NCI-H1092 (cell line): ENCODE measurements at places on chromosomes 3 and 15.
A peak's percentile ranks its signal among the peaks of the same experiment; 100 is the strongest.

GRCh38 chr15:58269455-58270414, 131.6 kb downstream of the AQP9 start:
- peak; percentile 21 for DNase-seq

- DNase-seq, result peak; percentile 96
These were observed at the start of the genes LNP1 and TOMM70 for GRCh38 chr3:100400780-100401673. LNP1 (plus strand) TSS chr3:100401539; CDS start chr3:100429730, 28,191 bp downstream. TOMM70 (minus strand) TSS chr3:100401089; CDS start chr3:100400949, 140 bp downstream.

DNA sequence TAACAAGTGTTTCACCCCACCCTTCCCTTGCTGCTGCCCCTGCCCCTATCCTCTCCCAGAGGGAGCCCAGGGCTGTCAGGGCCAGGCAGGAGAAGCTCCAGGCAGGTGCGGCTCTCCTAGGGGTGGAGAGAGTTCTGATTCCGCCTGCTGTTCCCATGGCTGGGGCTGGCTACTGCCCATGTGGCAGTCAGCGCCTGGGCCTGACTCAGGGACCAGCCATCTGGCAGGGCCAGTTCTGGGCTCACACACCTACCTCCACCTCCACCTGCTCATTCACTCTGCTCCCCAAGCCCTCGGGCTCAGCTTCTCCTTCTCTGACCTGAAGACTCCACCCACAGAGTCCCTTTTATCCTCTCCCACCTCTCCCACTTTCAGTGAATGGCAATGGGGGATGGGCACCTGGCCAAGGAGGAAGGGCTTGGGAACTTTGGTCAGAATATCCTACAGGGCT, 23.4 kb downstream of the AMOTL2 start:
- no peak for DNase-seq

DNA sequence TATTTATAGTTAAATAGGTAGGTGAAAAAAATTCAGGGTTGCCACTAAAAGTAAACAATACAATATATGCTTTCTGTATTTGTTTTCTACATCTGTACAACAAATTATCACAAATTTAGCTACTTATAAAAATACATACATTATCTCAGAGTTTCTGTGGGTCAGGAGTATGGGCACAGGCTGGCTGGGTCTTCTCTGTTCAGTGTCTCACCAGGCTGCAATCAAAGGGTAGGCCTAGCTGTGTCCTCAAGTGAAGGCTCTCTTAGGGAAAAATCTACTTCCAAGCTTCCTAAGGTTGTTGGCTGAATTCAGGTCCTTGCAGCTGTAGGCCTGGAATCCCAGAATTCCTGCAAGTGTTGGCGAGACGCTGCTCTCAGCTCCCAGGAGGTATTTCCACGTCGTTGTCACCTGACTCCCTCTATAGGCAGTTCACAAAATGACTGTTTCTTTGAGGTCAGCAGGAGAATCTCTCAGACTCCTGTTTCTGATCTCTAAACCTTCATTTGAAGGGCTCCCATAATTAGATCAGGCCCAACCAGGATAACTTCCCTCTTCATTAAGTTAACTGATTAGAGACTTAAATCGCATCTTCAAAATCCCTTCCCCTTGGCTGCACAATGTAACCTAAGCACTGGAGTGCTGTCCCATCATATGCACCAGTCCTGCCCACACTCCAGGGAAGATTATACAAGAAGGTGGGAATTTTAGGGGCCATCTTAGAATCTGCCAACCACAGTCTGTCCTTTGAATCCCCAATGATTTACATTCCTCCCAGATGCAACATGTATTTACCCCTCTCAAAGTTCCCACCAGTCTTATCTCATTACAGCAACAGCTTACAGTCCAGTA, 296.6 kb downstream of the SUCLG2 start:
- DNase-seq, result no peak

- DNase-seq, result no peak
These were observed 32.8 kb downstream of the TKT start for GRCh38 chr3:53223025-53223424.

- DNase-seq, result no peak
These were observed 62.7 kb upstream of the CCR4 start for GRCh38 chr3:32888739-32889138.

DNA sequence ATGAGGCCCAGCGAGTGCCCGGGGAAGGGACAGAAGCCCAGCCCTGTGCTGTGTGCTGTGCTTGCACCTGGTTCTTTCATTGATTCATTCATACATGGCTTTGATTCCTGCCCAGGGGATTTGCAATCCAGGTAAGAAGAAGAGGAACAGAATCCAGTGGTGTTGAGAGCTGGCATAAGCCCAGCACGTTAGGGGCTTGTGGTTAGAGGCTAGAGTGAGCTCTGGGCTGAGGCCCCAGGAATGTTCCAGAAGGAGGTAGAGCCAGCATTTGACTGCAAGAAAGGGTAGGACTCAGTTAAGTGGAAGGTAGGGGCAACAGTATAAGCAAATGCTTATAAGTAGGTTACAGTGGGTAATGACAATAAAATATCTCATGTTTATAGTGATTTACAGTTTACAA, 2.3 kb downstream of the VWA5B2 start:
- no peak for DNase-seq

GRCh38 chr3:10253731-10254130, 5.5 kb downstream of the TATDN2 start:
- DNase-seq, result no peak

DNA sequence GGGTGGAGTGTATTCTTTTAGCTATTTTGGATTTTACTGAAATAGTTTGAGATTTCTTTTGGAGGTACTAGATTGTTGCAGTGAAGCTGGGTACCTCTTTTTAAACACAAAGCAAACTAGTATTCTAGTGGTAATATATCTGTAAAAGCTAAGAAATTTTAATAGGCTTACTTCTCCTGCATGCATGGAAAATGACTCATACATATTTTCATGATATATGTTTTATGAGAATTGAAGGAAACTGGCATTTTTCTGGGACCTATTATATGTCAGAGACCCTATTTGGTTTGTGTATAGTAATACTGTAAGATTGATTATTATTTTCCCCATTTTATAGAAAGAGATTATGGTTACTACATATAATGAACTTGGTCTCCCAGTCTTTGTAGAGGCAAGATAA, 851.0 kb downstream of the DIPK2A start:
- DNase-seq, result no peak

GRCh38 chr3:69458803-69459365, 73.0 kb upstream of the FRMD4B start:
- DNase-seq, result no peak

- no peak for DNase-seq
These were observed 2.9 kb downstream of the TM6SF1 start for GRCh38 chr15:83110381-83110780.

GRCh38 chr3:80889535-80889934, 871.9 kb downstream of the GBE1 start:
- no peak for DNase-seq

DNA sequence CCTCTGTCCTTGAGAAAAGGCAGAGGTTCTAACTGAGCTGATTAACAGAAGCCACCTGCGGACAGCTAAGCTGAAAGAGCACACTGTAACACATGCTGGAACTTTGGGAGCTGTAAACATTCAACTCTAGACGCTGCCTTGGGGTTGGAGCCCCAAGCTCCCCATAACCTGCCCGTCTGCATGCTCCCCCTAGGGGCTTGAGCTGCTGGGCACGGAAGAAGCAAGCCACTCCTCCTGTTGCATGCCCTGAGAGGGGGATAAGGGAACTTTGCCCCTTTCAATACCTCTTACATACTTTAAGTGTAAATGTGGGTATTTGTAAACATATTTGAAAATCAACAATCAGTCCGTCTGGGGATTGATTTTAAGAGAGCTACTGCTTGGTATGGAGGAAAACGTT, 188.4 kb downstream of the ADAMTSL3 start:
- no peak for DNase-seq

DNA sequence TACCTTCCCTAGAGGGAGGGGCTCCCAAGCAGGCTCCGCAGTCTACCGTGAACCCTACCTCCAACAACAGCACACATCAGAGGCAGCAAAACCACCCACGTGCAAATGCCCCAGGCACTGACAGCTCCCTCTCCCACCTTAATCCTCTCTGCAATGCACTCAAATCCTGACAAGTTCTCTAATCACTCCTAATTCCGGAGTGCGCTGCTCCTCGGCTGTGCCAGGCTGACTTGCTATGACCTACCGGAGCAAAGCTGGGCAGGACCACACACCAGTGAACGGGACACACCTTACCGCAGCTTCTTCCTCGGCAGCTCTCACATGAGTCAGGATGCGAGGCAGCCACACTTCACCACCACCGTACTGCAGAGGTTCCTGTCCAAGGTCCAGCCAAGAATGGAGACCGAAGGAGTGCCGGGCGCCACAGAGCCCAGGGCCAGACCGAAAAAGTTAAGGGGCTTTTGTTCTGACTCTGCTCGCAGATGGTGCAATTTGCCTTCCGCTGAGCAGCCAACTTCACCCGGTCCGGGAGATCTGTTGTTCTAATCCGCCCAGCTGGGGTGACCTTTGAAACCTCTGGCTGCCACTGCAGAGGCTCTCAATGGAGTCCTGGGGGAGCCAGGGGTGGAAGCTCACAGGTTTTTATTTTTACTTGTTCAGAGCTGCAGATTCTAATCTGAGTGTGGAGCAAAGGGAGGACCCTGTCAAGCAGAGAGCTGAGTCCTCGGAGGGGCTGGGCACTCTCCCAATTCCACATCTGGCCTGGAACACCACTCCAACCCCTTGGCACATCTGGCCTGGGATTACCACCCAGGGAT, 84.4 kb downstream of the MYLK start:
- no peak for DNase-seq

DNA sequence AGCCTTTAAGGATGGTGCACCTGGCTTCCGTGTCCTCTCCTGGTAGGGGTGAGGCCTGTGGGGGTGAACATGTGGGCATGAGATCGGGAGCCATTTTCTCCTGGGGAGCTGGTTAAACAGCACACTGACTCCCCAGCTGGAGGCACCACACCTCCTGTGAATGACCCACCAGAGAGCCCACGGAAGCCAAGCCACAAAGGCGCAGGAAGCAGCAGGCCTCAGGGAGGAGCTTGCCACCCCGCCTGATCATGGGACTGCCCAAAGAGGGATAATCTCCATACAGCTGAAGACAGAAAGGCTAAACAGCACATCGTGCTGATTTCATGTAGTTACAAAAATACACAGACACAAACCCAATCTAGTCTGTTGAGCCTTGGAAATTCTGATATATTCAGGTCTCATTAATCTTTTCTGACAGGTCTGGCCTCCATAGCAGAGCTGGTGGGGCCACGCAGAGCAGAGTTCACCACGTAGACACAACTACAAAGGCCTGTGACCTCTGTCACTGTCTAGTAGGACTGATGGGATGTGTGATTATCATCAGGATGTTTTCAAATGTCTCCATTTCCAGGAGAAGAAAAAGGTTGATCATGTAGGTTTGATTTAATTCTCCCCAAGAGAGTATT, 75.2 kb downstream of the DUT start:
- DNase-seq, result no peak

- DNase-seq, result no peak
These were observed 106.2 kb downstream of the IQSEC1 start for GRCh38 chr3:12966847-12967605.

GRCh38 chr3:7788881-7789280, 712.7 kb upstream of the LMCD1 start:
- no peak for DNase-seq

GRCh38 chr15:84840741-84841429, 23.7 kb downstream of the ALPK3 start:
- DNase-seq, result no peak

DNA sequence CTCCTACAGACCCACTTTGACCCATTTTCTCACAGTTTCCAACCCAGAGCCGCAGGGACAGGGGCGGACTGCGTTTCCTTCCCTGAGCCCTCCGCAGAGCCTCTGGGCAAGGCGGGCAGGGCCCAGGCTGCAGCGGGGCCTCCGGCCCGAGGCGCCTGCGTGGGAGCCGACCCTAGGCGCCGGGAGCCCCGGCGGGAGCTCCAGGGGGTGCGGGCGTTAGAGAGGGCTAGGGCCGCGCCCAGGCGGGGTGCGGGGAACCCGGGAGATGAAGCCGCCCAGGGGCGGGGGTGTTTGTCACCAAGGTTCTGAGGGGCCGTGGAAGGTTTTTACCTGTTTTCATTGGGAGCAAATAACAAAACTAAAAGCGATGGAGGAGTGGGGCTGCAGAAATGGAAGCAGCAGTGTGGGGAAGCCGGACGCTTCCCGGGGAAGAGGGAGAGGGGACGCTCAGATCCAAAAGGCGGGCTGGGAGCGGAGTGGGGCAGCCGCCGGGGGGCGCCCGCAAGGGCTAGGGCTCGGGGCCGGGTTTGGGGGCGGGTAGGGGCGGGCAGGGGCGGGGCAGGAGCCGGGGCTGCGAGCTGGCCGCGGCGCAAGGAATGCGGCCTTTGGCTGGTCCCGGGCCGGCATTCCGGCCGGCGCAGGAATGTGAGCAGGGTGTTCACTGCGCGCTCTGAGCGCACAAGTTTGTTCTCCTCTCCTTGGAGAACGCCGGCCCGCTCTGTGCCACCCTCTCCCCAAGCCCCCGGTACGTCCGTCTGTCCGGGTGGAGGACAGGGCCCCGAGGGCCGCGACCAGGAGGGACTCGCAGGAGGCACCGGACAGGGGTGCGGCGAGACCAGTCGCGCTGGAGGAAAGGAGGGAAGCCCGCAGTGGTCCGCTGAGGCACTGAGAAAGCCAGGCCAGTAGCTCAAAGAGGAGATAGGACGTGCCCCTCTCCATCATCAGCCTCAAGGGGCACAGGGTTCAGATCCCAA, 61.1 kb downstream of the AMOTL2 start:
- DNase-seq, result no peak

- DNase-seq, result no peak
These were observed 12.4 kb downstream of the PLA2G4F start for GRCh38 chr15:42143866-42144625.

GRCh38 chr3:10783360-10784351, 32.4 kb upstream of the SLC6A11 start:
- peak; percentile 1 for DNase-seq

DNA sequence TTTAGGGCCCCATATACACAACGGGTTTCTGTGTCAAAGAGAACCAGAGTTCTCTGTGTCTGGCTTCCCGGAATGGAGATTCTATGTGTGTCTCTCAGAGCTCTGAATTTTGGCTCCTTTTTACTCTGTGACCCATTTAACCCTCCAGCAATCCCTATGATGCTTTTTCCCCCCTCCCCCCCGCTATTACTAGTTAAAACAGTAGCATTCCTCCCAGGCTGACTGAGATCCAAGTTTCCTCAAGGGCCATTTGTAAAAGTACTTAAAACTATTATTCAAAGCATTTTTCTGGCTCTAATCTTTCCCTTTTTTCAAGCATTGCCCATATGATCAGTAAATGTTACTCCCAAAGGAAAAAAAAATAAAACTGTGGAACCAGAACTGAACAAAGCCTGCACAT, 6.6 kb upstream of the STAC start:
- no peak for DNase-seq

GRCh38 chr15:76439542-76439941, 103.0 kb downstream of the ISL2 start:
- DNase-seq, result no peak

DNA sequence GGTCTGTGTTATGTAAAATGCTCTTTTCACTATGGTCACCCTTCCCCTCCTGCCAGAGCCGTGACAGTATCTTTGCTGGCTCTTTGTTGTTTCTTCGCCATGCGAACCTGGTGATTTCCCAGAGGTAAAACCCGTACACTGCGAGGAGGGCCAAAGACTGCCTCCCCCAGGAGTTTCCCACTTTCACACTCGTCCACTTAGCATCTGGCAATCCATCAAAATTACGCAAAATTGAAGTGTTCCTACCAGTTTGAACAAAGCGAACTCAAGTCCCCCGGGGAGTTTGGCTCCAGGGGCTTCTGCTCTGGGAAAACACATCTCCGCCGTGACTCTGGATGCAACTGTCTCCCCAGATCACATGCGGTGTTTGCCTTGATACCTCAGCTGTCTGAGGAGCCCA, 239.9 kb downstream of the FAM43A start:
- DNase-seq, result no peak
